ENCODE measurements at places on chromosomes 7 and 10.

DNA sequence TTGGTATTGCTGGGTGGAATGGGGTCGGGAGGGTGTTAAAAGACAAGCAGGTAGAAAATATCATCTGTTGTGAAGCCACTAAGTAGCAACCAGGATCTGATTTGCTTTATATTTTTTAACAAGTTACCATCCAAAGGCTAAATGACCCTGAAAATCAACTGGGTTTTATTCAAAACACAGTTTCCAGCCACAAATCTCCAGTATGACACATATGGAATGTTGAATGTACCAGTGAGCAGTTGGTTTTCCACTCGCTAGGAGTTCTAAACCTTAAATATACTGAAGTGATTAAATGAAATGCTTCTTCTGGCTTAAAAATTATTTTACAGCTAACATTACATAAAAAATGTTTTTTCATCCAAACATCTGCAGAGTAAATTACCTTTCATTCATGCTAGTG, 112.5 kb downstream of the PDE1C start:
- DNase-seq, result no peak

DNA sequence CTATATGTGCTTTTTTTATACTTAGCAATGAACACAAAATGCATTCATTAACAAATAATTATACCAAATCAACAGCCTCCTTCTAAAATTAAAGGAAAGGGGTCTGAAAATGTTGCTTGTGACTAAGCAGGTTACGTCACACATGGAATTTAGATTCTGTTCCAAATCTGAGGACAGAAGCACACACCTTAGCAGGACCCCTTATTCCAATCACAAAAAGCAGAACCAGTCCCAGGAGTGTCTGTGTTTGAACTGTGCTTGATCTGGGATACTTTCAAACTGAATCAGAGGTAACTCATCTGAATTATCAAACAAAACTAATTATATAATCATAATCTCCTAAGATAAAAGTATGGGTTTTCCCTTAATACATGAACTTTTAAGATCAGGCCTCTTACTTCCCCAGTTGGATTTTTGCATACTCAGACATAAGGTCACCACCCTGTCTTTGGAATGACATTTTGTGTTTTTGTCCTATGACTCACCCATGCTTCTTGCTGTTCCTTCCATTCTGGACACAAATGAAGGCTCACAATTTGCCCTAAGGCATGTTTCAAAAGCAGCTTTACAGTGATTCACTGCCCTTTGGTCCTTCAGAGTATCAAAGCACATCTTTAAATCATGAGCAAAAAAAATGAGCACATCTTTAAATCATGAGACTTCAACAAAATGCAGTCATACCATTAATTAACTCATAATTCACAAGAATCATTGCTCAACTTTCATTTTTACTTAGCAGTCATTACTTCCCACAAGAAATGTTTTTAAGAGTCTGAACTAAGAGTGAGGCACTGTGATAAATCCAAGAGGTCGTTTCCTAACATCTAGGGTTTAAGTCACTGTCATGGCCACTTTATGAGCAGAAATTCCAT, 35.5 kb downstream of the SEMA3C start:
- DNase-seq, result no peak

DNA sequence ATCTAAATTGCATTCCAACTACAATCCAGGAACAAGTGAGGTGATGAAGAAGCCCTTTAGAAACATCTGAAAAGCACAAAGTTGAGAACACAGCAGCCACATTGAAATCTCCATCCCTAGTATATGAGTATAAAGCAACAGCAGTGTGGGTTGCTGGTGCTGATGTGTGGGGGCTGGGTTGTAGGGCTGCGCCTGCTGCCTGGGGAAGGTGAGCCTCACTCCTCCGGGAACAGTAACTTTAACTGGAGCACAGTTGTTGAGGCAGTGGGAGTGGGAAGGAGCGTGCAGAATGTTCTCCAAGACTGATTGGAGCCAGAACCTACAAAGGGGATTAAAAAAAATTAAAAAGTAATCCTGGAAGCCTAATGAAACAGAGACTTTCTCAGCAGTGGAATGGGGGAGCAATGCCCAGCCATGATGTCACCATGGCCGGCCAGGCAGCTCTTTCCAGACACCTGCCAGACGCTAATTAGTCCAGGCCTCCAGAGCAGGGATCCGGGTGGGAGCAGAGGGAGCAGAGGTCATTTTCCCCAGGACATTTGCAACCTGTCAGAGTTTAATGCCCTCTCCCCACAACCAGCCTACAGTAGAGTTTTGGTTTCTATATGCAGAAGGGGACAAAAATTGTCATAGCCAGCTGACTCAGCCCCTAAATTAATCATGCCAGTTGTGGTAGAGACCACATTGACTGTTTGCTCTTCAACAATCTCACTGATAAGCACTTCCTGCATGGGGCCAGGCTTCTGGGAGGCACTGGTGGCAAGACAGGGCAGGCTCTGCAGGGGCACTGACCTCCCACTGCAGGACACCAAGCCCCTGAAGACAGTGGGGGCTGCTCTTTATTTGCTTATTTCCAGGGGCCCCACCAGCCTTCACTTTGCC, 133.0 kb upstream of the ZNF32 start:
- DNase-seq, result no peak

DNA sequence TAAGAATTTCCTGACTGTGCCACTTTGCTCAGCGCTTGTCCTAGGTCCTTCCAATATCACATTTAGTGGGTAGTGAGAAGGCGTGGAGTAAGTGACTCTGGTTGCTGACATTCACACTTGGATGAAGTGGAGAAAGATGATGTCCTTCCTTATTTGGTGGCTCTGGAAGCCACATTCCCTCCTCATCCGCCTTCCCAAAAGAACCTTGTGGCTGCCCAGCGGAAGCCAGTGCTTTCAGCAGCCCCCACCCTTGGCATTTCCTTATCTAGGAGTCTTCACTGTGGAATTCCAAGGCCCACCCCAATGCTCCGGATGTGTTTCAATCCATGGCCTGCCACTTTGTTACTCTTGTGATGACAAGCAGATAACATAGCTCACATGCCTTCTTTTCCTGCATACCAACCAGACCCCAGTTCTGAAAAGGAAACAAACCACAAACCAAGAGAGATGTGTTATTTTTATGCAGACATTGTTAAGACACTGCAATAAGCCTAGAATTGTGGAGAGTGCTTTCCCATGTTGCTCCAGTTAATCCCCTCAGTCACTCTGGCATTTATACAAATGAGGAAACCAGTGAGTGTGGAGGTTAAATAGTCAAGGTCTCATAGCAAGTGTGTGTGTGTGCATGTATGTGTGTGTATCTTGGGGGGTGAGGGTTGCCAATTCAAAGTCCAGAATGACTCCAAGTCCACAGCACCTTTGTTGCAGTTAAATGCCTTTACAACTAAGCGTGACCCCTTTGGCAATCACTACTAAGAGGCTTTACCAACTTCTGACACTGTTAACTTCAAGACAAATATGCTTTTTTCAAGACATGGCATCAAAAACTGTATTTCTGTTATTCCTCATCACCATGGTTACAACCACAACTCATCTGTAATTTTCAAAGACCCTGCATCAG, 10.3 kb upstream of the ANKRD1 start:
- DNase-seq, result no peak

GRCh38 chr7:70706204-70706603, 425.7 kb upstream of the GALNT17 start:
- no peak for DNase-seq

DNA sequence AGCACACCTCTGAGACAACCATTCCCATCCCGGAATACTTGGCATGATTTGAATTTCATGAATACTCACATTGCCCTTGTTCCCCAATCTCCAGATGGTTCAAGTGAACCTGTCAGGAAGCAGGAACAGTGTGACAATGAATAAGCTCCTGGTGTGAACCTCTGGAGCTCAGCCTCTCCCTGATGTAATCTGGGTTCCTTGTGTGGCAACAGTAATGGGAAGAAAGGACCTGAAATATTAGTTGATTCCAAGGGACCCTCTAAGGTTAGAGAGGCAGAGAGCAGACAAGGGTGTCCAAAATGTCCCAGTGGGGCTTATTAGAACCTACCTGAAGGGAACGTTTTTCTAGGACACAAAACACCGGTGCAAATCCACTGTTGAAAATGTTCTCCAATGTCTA, 8.5 kb downstream of the OR2A7 start:
- DNase-seq, result no peak

DNA sequence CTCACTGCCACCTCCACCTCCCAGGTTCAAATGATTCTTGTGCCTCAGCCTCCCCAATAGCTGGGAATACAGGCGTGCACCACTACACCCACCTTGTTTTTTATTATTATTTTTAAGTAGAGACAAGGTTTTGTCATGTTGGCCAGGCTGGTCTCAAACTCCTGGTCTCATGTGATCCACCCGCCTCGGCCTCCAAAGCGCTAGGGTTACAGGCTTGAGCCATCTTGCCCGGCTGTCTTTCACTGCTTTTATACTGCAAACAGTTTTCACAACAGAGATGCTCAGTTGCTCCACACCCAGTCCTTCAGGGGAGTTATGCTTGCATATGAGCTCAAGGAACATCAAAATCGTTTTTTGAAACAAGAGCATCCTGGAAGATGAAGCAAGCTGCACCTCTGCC, 1.3 kb upstream of the PRR15 start:
- no peak for DNase-seq

GRCh38 chr10:68435803-68436202, 28.7 kb upstream of the RUFY2 start:
- no peak for DNase-seq

All from activated T-helper 9 cell treated with anti-CD3 and anti-CD28 coated beads, Interleukin-2, amount 50 U/mL, for 16 hours (primary cell).